ENCODE measurements at places on chromosomes 2 and 18.

- no peak for DNase-seq
These were observed 164.8 kb upstream of the ACVR2A start for GRCh38 chr2:147679955-147680531.

GRCh38 chr2:74945788-74946331 is 12.6 kb upstream of the POLE4 start:
- DNase-seq = no peak

DNA sequence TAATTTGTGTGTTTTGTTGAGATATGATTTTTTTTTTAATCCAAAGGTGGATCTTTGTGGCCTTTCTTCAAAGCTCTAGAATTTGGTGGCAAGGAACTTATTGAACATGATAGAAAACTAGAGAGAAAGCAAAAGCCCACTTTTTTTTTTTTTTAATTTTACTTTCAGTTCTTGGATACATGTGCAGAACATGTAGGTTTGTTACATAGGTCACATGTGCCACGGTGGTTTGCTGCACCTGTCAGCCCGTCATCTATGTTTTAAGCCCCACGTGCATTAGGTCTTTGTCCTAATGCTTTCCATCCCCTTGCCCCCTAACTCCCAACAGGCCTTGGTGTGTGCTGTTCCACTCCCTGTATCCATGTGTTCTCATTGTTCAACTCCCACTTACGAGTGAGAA is 135.9 kb downstream of the RHBDD1 start:
- DNase-seq = no peak

- DNase-seq = no peak
These were observed 5.9 kb downstream of the MDH1 start for GRCh38 chr2:63594660-63595059.

DNA sequence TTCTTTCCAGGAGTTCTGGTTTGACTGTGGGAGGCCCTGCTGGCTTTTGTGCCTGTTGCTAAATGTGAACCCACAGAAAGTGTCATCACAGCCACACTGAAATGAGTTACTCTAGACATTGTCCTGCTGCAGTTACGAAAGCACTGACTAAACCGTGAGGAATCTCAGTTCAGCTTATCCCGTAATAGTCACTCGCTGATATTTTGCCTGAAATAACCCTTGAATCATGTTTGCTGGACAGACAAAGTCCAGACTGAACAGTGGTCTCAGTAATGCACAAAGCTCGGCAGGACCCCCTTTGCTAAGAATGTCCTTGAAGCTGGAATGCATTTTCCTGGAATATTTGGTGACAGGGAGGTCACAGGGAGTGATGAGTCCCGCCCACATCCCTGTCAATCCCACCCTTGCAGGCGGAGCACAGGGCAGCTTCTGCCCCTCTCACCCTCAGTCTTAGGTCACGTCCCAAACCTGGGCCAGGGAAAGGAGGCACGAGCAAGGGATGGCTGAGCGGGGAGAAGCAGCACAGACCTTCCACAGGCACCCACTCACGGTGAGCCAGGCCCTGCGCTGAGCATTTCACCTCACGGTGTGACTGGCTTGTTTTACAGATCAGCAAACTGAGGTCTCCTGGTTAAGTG is 53.4 kb downstream of the ADI1 start:
- DNase-seq = peak; percentile 91

- DNase-seq = no peak
These were observed 203.9 kb downstream of the ZRANB3 start for GRCh38 chr2:135327146-135327545.

GRCh38 chr2:121596221-121597080 is 52.8 kb downstream of the CLASP1 start:
- DNase-seq = peak; percentile 64
